Vagina (tissue), 2 donors: ENCODE measurements at places on chromosomes 11 and 22. TPM values are rescaled to one million over a fixed set of nuclear protein-coding genes. Genes with fewer than 3 reads are reported as not detected.

DNA sequence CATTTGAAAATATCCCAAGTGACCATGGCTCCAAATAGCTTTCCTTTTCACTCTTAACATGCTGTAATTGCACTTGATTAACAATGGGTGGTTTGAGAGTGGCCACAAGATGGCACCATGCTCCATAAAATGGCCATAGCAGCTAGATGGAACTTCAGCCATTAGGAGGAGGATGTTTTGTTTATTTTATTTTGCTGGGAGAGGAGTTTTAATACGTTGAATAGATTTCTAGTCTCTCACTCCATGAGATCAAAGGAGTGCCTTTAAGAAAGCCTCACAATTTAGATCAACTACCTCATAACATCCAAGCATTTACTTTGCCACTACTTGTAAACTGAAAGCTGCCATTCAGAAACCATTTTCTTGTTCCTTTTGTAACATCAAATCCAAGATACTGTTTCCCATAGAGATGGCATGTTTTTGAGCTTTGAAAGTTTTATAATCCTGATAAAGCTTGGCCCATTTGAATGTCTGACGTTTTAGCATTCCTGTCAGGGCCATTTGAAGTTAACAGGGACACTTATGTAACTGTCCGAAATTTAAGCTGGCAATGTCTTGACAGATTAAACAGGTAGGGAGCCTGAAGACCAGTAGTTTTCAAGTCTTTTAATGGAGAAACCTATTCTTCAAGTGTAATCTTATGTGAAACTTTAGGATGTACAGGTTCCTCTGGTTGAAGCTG is 4.7 kb downstream of the FEN1 start:
- H3K27ac ChIP-seq: peak overlapping the region; percentile 40
- no peak overlapping the region for H3K4me3 ChIP-seq
- no peaks in the 10 kb centered on the region for H3K27me3 ChIP-seq
- H3K36me3 ChIP-seq: no peaks in the 10 kb centered on the region

DNA sequence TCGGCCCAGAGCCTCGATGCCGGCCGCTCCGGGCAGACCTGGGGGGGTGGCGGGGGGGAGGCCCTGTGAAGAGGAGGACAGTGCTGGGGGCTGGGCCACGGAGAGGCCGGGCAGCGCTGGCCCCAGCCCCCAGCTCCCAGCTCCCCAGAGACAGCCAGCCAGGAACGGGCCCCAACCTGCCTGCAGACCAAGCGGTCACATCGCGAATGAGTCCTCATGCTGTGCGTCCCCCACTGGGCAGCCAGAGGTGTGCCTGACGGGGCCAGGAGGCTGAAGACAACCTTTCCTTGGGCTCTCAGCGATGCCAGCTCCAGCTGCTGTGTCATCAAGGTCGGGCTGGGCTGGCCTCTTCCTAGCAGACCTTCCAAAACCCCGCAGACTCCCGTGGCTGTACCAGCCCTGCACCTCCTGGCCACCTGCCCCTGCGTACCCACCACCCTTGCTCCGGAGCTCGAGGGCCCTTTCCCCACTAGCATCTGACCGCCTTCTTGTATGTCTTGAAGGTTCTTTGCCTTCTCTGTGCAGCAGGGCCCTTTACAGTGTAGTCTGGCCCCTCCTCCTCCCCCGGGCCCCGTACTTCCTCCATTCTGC is 88.4 kb downstream of the CDKN1C start:
- H3K36me3 ChIP-seq: no peaks in the 10 kb centered on the region
- no peaks in the 10 kb centered on the region for H3K27me3 ChIP-seq
- no peak overlapping the region for H3K27ac ChIP-seq
- H3K4me3 ChIP-seq: no peak overlapping the region
- H3K4me1 ChIP-seq: no peaks in the 10 kb centered on the region
- no peak for DNase-seq

GRCh38 chr11:46020084-46020599 is 97.7 kb downstream of the LARGE2 start:
- H3K4me3 ChIP-seq: no peak overlapping the region
- no peaks in the 10 kb centered on the region for H3K4me1 ChIP-seq
- H3K27me3 ChIP-seq: no peaks in the 10 kb centered on the region

DNA sequence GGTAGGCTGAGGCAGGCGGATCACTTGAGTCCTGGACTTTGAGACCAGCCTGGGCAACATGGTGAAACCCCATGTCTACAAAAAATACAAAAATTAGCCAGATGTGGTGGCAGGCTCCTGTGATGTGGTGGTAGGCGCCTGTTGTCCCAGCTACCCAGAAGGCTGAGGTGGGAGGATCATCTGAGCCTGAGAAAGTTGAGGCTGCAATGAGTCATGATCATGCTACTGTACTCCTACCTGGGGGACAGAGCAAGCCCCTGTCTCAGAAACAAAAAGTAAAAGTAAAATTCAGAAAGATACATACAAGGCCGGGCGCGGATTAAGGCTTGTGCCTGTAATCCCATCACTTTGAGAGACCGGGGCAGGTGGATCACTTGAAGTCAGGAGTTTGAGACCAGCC is 6.3 kb downstream of the LDHAL6A start:
- no peak overlapping the region for H3K27ac ChIP-seq
- no peaks in the 10 kb centered on the region for H3K4me1 ChIP-seq
- DNase-seq: no peak
- no peaks in the 10 kb centered on the region for H3K27me3 ChIP-seq
- H3K36me3 ChIP-seq: no peaks in the 10 kb centered on the region

DNA sequence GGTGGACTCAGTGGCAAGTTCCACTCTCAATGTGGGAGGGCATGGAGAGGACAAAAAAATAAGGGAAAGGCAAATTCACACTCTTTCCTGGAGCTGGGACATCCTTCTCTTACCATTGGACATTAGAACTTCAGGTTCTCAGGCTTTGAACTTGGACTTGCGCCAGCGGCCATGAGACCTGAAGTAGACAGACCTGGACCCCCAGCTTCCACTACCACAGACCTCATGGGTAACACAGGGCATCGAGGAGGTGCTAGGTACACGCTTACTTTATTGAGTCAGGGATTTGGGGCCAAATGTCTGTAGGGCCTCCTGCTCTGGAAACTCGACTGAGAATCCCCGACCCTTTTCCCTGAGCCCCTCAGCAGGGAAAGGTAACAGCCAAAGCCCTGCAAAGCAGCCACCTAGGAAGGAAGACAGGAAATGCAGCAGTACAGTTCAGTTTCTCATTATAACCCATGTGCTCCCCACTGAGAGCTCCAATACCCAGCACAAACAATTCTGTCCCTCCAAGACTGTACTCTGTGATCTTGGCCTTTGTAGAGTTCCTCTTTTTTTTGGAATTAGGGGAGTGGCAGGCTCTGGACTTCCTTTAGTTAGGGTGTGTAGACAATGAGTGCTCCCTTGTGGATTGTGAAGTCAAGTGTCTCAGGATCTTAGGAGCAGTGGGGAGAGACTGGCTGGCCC is 5.7 kb downstream of the CHRNA10 start:
- no peak for DNase-seq
- H3K4me3 ChIP-seq: no peak overlapping the region
- no peak overlapping the region for H3K27ac ChIP-seq
- no peaks in the 10 kb centered on the region for H3K4me1 ChIP-seq
- no peaks in the 10 kb centered on the region for H3K27me3 ChIP-seq
- peaks cover 34% of the 10 kb centered on the region for H3K36me3 ChIP-seq

GRCh38 chr22:38267086-38267485 is 5.7 kb downstream of the TMEM184B start:
- no peaks in the 10 kb centered on the region for H3K36me3 ChIP-seq
- DNase-seq: no peak
- no peaks in the 10 kb centered on the region for H3K27me3 ChIP-seq
- H3K27ac ChIP-seq: peak overlapping the region; percentile 50
- H3K4me3 ChIP-seq: no peak overlapping the region

DNA sequence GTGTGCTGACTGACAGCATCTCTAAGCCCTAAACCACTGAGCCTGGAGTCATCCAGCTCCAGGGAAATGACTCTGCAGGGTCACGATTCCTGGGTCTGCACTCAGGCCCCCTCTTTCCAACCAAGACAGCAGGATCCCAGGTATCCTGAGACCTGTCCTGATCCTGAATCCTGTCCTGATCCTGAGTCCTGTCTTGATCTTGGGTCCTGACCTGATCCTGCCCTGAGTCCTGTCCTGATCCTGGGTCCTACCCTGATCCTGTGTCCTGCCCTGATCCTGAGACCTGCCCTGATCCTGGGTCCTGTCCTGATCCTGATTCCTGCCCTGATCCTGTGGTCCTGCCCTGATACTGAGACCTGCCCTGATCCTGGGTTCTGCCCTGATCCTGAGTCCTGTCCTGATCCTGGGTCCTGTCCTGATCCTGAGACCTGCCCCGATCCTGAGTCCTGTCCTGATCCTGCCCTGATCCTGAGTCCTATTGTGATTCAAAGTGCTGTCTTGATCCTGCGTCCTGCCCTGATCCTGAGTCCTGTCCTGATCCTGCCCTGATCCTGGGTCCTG is 1.4 kb upstream of the KRTAP5-6 start:
- H3K4me3 ChIP-seq: no peak overlapping the region
- DNase-seq: no peak
- H3K36me3 ChIP-seq: no peaks in the 10 kb centered on the region
- no peaks in the 10 kb centered on the region for H3K27me3 ChIP-seq

GRCh38 chr22:36053242-36054147 is 24.9 kb upstream of the RBFOX2 start:
- H3K4me3 ChIP-seq: no peak overlapping the region
- H3K36me3 ChIP-seq: no peaks in the 10 kb centered on the region
- no peak for DNase-seq
- H3K27ac ChIP-seq: no peak overlapping the region
- H3K27me3 ChIP-seq: no peaks in the 10 kb centered on the region
- no peaks in the 10 kb centered on the region for H3K4me1 ChIP-seq

GRCh38 chr11:45475173-45475572 is 189.0 kb upstream of the SYT13 start:
- no peak overlapping the region for H3K4me3 ChIP-seq
- no peak overlapping the region for H3K27ac ChIP-seq
- H3K4me1 ChIP-seq: no peaks in the 10 kb centered on the region
- H3K36me3 ChIP-seq: no peaks in the 10 kb centered on the region

DNA sequence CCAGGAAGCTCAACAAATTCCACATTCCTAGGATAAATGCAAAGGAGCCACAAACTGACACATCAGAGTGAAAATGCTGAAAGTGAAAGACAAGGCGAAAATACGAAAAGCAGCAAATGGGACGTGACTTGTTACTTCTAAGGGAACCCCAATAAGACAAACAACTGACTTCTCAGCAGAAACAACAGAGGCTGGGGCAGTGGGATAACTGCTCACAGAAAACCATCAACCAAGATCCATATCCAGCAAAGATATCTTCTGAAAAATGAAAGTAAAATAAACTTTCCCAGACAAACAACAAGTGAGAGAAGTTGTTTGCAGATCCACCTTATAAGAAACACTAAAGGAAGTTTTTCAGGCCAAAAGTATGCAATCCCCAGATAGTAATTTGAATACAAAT is 72.1 kb downstream of the DGCR2 start:
- peaks cover 58% of the 10 kb centered on the region for H3K36me3 ChIP-seq
- DNase-seq: no peak

Gene TNNT3
- total RNA-seq: 20.4 TPM

Gene TUT1
- total RNA-seq: 12.0 TPM

Gene CCS
- 42.5 TPM for total RNA-seq

Gene MOGAT2
- not detected for total RNA-seq

Gene UBQLN3
- total RNA-seq: not detected

Gene THY1
- 48.9 TPM for total RNA-seq
